Fibroblast of gingiva (primary cell): ENCODE measurements at places on chromosomes 16 and 17.

GRCh38 chr17:49514071-49514721 is 19.1 kb downstream of the NGFR start:
- no peak for DNase-seq

DNA sequence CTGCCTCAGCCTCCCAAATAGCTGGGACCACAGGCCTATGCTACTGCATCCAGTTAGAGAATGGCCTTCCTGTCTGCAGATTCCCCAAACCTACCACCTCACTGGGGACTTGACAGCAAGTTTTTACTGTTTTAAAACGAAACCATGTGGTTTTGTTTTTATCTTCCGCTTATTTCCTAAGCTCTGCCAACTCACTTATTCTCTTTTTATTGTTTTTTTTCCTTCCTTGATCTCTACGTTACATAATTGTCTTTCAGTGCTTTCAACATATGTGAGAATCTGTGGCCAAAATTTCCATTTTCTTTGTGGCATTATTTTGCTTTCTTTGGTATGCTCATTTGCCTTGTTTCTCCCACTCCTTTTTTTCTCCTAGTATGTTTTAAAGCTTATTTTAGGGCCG is 14.6 kb upstream of the SLC38A7 start:
- no peak for DNase-seq

DNA sequence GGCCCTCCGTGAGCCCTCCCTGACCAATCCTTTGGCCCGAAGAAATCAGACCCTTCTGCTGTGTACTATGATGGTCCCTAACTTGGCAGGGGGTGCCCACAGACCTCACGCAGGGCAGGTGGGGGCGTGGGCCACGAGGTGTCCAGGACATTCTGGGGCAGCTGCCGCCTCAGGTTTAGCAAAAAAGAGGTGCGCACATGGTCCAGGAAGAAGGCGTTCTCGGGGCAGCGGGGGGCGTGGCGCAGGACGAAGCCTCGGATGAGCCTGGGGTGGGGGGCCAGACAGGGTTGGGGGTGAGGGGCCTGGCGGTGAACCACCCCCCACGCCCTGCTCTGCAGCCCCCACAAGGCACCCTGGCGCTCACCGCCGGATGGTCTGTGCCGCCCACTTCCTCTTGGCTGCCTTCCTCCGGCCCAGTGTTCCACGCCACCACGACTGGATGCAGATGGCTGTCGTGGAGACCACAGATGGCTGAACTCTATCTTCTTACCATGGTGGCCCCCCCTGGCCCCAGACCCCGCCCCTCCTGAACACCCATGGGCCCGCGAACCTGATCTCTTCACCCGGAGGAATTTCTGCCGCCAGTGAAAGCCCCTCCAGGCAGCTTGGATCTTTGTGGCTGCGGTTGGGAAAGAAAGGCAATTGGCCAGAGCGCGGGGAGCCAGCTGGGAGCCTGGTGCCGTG is 14.2 kb upstream of the CRK start:
- no peak for DNase-seq

DNA sequence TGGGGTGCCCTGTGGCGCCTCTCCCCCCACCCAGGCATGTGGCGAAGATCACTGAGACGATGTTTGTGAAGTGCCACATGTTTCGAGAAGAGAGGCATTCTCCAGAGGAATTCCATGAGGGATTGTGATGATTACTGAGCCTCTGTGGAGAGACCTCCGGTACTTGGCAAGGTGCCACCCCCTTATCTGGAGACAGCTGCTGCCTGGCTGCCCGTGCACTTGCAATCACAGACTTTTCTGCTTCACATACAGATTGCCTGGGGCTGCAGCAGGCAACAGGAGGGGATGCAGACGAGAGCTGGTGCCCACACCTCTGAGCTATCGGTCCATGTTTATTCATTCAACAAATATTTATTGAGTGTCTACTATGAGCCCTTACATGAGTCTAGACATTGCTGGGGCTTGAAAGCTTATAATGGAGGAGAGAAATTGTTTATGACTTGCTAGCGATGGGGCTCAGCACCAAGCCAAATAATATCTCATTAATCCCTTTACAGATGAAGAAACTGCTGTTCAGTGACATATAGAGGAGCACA is 317.2 kb upstream of the ZFHX3 start:
- no peak for DNase-seq

GRCh38 chr17:58615768-58616659 is 75.8 kb downstream of the TEX14 start:
- no peak for DNase-seq

GRCh38 chr17:29151567-29151966 is 28.6 kb downstream of the MYO18A start:
- DNase-seq, result no peak

- DNase-seq, result no peak
These were observed 536.0 kb upstream of the C16orf82 start for GRCh38 chr16:26530584-26531289.

GRCh38 chr16:50068550-50068949 is 2.8 kb downstream of the HEATR3 start:
- no peak for DNase-seq

- peak; percentile 96 for DNase-seq
These were observed 1.9 kb downstream of the PMP22 start for GRCh38 chr17:15263206-15263579.

DNA sequence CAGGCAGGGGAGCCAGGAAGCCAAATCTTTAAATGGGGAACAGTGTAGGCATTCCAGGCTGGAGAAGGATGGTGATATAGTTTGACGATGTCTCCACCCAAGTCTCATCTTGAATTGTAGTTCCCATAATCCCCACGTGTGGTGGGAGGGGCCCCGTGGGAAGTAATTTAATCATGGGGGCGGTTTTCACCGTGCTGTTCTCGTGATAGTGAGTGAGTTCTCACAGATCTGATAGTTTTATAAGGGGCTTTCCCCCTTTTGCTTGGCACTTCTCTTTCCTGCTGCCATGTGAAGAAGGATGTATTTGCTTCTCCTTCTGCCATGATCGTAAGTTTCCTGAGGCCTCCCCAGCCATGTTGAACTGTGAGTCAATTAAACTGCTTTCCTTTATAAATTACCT is 28.8 kb downstream of the GINS3 start:
- no peak for DNase-seq

- DNase-seq, result no peak
These were observed 199.5 kb upstream of the DYNLRB2 start for GRCh38 chr16:80341263-80341662.

- peak; percentile 14 for DNase-seq
These were observed 116.4 kb upstream of the RCVRN start for GRCh38 chr17:10021272-10021984.

DNA sequence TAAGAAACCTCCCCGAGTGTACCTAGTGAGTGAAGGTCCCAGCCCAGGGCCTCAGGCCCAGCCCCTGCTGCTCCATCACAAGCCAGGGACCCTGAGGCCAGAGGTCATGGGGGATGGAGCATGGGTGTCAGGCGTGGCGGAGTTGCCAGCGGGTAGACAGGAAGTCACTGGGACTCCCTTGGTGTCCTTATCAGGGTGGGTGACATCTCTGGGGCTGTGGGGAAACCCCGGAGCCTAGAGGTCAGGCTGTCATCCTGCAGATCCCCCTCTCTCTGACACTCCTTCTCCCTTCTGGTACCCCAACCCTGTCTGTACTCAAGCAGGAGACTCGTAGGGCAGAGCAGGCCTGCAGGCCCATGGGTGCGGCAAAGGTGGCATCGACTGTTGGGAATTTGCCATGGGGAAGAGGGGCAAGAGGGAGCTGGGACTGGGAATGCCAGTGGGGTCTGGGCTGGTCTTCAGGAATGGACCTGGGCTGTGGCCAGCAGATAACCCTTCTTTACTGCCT is 10.8 kb upstream of the ADGRG1 start:
- DNase-seq, result no peak

- DNase-seq, result no peak
These were observed 80.1 kb downstream of the VAT1L start for GRCh38 chr16:77868478-77868877.

- no peak for DNase-seq
These were observed 7.3 kb downstream of the KRT37 start for GRCh38 chr17:41417127-41417526.

DNA sequence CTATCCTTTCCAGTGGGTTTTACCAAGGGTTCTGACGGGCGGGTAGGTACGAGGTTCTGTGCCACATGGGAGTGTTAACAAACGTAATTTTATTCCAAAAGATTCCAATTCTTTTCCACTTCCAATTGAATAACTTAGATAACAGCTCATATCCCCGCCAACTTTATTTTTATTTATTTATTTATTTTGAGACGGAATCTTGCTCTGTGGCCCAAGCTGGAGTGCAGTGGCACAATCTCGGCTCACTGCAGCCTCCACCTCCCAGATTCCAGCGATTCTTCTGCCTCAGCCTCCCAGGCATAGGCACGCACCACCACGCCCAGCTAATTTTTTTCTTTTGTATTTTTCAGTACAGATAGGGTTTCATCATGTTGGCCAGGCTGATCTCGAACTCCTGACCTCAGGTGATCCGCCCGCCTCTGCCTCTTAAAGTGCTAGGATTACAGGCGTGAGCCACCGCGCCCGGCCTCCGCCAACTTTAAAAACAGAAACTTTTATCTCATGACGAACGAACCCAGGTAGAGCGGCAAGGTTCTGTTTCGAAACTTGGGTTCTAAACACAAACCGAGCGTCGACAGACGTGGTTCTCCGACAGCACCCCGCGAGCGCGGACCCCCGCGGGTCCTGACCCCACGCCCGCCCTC is 613 bp downstream of the ECI1 start:
- no peak for DNase-seq

DNA sequence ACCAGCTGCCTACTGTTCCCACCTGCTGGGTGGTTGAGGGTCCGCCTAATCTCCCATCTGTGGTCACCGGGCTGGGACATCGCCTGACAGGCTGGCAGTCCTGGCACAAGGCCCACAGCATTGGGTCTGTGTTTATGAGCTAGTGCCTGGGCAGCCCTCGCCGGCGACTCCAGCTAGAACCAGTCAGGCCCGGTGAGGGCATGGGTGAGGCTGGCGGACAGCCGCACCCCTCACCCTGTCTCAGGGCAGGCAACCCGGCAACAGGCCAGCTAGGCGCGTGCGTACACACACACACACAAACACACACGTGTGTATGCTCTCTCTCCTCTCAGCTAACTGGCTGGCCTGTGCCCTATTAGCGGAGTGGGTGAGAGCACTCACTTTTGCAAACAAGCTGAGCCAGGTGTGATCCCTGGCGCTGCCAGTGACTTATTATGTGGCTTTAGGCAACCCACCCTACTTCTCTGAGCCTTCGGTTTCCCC is 10.4 kb downstream of the HSD11B2 start:
- no peak for DNase-seq

- DNase-seq, result no peak
These were observed 196.8 kb downstream of the PHKB start for GRCh38 chr16:47657977-47658376.

DNA sequence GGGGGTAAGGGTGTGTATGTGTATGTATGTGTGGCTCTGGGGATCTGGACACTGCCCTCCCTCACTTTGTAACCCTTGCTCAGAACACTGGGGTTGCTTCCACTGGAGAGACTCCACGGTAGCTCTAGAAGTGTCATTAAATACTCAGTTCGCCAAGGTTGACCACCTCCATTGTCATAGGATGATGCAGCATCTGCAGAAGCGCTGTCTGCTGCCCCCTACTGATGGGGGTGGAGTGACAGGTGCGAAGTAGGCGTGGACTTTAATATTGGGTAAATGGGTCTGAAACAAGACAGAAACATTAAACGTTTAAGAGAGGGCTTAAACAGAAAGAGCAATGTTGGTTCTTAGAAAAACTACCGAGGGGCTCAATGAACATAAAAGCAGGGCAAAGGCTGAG is 35.5 kb upstream of the STAC2 start:
- DNase-seq, result no peak

- DNase-seq, result no peak
These were observed 61.1 kb upstream of the CPHXL start for GRCh38 chr16:75787440-75787839.

GRCh38 chr16:10033556-10033955 is 148.7 kb downstream of the GRIN2A start:
- no peak for DNase-seq

DNA sequence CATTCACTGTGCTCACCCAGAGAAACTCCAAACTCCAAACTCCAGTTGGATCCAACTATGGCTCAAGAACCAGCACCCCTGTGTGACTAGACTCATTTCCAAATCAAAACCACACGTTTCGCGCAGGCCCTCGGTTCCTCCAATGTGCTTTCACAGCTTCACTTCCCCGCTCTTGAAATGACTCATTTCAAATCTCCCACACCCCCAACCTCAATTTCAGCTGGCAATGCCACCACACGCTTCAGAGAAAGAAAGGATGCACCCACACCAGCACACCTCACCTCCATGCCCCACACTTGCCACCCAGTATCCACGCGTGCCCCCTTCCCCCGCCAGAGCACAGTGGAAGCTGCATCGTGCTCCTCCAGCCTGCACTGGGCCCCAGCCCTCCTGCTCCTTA is 9.0 kb downstream of the TMEM92 start:
- no peak for DNase-seq
